ENCODE measurements at places on chromosomes 7 and 10. TPM values are rescaled to one million over a fixed set of nuclear protein-coding genes. Genes with fewer than 3 reads are reported as not detected.

Gene SFRP5
- total RNA-seq: 3.0 TPM

Gene SFXN4
- total RNA-seq: 20.8 TPM

Gene NEUROD6
- not detected for total RNA-seq

Gene CYP2C9
- total RNA-seq: 0.20 TPM

Gene NODAL
- not detected for total RNA-seq

Gene SH2B2
- total RNA-seq: 13.2 TPM

Gene PNLIPRP1
- total RNA-seq: not detected

Gene KLF14
- total RNA-seq: not detected

DNA sequence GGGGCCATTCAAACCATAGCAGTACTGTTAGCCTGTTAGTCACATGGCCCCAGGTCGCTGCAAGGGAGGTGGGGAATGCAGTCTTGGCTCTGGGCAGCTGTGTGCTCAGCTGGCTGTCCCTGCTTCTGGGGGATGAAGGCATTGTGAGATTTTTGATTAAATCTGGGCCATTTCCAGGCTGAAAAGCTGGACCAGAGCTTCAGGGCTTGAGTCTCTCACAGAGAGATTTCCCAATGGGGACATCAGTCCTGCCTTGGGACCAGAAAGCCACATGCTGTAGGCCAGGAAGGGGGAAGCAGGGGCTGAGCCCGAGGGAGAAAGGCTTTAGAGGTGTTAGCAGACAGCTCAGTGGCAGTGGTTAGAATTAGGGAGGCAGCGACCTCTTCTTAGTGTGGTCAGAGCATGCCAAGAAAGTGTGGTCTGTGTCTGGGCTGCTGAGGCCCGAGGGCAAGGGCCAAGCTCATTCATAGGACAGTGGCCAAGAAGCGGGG, 33.6 kb downstream of the PALD1 start:
- H3K27ac ChIP-seq: peak overlapping the region; percentile 30
- H3K4me1 ChIP-seq: peaks cover 66% of the 10 kb centered on the region
- H3K36me3 ChIP-seq: no peaks in the 10 kb centered on the region

DNA sequence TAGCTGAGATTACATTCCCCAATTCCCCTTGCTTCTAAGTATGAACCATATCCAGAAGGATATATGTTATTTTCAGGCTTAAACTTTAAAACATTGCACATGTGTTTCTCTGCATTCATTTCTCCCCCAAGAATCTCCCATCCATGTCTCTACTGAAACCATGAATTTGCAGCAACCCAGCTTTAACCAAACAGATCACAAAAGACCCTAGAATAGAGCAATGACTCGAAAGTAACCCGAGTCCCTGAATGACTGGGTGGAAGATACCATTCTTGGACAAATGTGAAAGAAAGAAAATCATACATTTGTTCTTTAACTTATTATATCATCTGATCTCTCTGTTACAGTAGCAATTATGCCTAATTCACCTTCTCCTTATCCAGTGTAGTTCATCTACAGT, 278.7 kb downstream of the IPMK start:
- no peak overlapping the region for H3K4me3 ChIP-seq
- no peak overlapping the region for H3K27ac ChIP-seq
- no peaks in the 10 kb centered on the region for H3K27me3 ChIP-seq
- H3K36me3 ChIP-seq: no peaks in the 10 kb centered on the region

DNA sequence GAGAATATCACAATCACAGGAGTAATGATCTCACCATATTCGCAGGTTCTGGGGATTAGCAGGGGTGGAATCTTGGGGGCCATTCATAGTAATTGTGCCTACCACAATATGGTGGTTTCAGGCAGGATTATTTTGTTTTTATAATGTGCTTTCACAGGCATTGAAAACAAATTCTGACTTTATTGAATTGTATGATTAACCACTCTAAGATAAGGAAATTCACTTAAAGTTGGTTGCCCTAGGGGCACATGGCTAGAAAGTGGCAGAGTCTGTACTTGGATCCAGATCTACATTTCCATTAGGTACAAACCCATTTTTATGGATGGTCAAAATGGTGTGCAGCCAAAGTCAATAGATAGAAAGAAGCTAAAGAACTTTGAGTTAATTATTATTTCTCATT, 1.7 kb downstream of the CROT start:
- H3K4me1 ChIP-seq: peaks cover 14% of the 10 kb centered on the region
- H3K27me3 ChIP-seq: no peaks in the 10 kb centered on the region
- no peak for DNase-seq
- peaks cover 15% of the 10 kb centered on the region for H3K36me3 ChIP-seq
- no peak overlapping the region for H3K27ac ChIP-seq
- H3K4me3 ChIP-seq: no peak overlapping the region

DNA sequence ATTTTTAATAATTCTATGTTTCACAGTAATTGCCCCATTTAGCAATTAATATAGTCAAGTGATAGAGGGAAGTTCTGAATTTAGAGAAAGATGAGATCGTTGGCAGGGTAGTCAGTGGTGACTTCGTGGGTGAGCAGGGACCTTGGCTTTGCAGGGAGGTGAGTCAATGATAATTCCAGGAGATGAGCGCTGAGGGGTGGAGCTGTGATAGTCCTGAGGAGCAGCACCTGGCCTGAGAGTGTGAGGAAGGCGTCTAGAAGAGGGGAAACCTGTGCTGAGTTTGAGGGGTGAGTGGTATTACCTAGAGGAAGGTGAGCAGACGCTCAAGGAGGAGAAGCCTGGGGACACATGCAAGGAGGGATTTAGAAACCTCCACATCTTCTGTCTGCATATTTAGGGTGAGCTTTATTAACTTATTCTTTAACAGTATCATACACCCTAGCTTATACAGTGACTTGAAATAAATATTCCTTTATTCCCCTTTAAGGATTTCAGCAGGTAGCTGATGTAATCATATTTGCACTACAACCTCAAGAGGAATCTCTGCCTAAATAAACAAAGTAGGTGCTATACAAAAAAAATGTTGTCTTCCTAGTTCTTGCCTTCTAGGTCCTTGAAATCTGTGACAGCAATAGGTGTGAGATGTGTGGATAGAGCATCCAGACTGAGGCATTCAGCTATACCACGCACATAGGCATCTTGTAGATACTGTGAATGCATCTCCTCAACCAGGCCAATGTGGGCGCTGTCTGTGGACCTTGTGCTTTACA, 2.1 kb upstream of the TRIL start:
- no peak overlapping the region for H3K27ac ChIP-seq
- H3K27me3 ChIP-seq: peaks cover 20% of the 10 kb centered on the region
- no peak overlapping the region for H3K4me3 ChIP-seq
- H3K4me1 ChIP-seq: peaks cover 46% of the 10 kb centered on the region

DNA sequence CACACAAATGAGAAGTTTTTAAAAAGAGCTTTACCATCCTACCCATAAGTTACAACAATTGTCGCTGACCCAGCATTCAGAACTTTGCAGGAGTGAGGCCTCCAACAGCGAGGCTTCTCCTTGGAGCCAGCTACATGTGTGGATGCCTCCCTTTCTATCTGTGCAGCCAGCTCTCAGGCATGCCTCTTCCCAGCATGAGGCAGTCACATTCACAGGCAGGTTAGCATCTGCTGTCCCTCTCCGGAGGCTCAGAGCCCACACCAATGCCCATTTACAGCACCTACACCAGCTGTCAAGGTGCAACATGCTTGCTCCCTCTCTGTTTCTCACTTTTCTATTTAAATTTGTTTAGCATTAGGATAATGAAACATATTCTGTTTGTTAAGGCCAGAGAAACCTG, 278.7 kb upstream of the PODXL start:
- H3K36me3 ChIP-seq: no peaks in the 10 kb centered on the region
- H3K27ac ChIP-seq: no peak overlapping the region
- H3K4me3 ChIP-seq: no peak overlapping the region
- no peaks in the 10 kb centered on the region for H3K4me1 ChIP-seq
- peaks cover 12% of the 10 kb centered on the region for H3K27me3 ChIP-seq
- no peak for DNase-seq

DNA sequence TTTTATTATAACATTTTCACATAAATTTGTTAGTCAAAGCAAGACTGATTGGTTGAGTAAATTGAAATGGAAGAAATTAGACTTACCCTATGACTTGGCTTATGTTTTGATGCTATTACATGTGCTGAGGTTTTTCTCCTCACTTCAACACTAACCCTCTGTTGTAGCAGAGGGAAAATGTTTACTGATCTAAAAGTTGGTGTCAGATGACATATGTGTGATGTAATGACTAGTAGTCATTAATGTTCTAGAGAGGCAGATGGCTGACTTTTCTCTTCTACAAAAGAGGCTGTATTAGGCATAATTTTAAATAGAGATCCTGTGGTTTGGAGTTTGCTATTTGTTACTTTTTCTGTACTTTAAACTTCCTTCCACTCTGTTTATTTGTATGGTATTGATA, 266.0 kb downstream of the BBS9 start:
- no peaks in the 10 kb centered on the region for H3K36me3 ChIP-seq
- no peak overlapping the region for H3K4me3 ChIP-seq
- H3K27me3 ChIP-seq: no peaks in the 10 kb centered on the region
- no peak overlapping the region for H3K27ac ChIP-seq
- H3K4me1 ChIP-seq: no peaks in the 10 kb centered on the region
- no peak for DNase-seq

DNA sequence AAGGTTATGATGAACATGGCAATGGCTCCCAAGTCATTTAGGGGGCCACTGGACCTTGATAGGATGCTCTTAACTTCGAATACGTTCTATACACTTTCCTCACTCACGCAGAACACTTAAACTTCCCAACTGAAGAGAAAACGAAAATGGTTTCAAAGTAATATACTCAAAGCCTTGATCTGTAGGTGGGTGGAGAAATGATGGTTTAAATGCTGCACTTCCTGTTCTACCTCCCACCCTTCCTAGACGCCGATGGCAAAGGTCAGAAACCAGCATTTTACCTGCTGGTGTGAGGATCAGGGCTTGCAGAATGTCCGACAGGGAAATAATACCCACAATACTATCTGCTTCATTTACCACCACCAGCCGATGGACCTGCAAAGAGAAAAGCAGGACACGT, 40.5 kb upstream of the RHEB start:
- no peak overlapping the region for H3K27ac ChIP-seq
- H3K4me3 ChIP-seq: no peak overlapping the region
- H3K4me1 ChIP-seq: no peaks in the 10 kb centered on the region
- H3K27me3 ChIP-seq: no peaks in the 10 kb centered on the region
- DNase-seq: no peak
- peaks cover 80% of the 10 kb centered on the region for H3K36me3 ChIP-seq

DNA sequence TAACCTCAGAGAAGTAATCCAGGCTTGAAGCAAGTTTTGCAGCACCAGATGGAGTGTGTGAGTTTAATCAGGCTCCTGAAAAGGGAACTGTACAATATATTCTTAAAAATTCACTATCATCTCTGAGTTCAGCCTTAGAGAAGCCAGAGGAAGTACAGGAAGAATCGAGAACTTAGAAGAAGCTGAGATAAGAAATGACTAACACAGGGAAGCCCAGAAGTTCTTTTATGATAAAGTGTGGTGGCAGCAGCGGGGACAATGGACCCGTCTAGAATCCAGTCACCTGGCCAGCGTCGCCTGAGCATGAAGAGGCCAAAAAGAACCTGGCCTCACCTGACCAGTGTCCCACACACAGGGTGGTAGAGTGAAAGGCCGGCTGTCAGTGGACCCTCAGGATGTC, 161.0 kb downstream of the USP6NL start:
- no peaks in the 10 kb centered on the region for H3K36me3 ChIP-seq
- no peak overlapping the region for H3K27ac ChIP-seq
- peaks cover 19% of the 10 kb centered on the region for H3K27me3 ChIP-seq
- DNase-seq: no peak
- H3K4me1 ChIP-seq: no peaks in the 10 kb centered on the region
- H3K4me3 ChIP-seq: no peak overlapping the region

GRCh38 chr7:71243736-71244410, 111.9 kb downstream of the GALNT17 start:
- H3K27ac ChIP-seq: no peak overlapping the region
- H3K36me3 ChIP-seq: no peaks in the 10 kb centered on the region
- no peak for DNase-seq
- H3K27me3 ChIP-seq: no peaks in the 10 kb centered on the region
- no peak overlapping the region for H3K4me3 ChIP-seq

- H3K4me1 ChIP-seq: peaks cover 10% of the 10 kb centered on the region
- H3K4me3 ChIP-seq: no peak overlapping the region
- no peak overlapping the region for H3K27ac ChIP-seq
Measured at GRCh38 chr10:4983615-4984216, 19.9 kb downstream of the AKR1C2 start.

GRCh38 chr10:36187380-36188079, 545.4 kb upstream of the FZD8 start:
- H3K27me3 ChIP-seq: no peaks in the 10 kb centered on the region
- H3K27ac ChIP-seq: no peak overlapping the region
- H3K4me1 ChIP-seq: no peaks in the 10 kb centered on the region
- H3K36me3 ChIP-seq: no peaks in the 10 kb centered on the region

Data from upper lobe of right lung (tissue), 1 donor.